ENCODE measurements at places on chromosomes 7 and 10.

DNA sequence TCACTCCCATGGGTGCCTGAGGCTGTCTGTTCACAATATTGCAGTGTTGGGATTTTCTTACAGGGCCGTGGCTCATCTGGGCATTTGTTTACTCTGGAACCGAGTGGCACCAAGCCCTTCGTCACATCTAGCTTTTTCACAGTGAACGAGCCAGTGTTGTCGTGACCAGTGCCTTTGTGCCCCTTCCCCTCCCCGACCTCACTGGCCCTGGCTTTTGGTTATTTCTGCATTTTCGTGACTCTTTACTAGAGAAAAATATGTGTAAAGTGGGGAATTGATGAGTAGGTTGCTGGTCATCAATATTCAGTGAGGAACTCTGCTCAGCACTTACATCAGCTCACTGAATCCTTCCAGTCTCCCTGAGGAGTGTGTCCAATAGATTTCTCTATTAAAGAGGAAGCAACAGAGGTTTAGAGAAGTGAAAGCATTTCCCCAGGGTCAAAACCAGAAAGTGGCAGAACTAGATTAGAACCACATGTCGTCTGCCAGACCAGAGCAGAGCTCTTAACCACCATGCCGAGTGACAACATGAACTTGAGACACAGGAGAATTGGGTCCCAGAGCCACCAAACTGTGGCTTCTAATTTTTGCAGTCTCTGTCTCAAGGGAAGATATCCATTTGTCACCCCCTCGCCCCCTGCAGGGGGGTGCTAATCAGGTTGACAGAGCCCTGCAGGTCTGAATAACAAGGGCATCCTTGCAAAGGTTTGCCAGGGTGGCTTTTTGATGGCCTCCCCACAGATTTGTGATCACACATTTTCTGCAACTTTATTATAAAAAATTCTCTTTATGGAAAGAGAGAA lies 125.3 kb downstream of the CHN2 start:
- no peak for DNase-seq

DNA sequence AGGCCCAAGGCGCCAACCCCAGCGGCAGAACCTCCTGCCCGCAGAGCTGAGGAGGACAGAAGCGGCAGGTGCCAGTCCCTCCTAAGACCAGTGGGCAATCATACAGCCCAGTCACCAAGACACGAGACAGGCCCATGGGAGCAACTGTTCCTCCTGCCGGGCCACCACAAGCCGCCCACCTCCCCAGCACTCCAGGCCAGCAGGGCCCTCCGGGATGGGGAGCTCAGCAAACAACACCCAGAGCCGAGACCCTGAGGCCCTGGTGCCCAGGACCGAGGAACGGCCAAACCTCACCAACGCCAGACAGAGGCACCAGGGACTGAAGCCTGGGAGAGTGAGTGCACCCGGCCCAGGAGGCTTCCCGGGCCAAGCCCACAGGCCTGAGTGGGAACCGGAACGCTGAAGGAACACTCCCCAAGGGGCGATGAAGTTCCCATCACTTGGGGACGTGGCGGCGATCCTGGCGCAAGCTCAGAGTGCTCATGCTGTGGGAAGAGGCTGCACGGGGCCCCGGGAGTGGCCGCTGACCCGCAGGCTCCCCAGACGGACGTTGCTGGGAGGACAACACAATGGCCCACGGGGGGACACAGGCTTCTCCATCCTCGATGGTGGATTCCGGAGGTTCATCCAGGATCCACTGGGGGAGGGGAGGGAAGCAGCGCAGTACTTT lies 35.1 kb downstream of the GPER1 start:
- no peak for DNase-seq

DNA sequence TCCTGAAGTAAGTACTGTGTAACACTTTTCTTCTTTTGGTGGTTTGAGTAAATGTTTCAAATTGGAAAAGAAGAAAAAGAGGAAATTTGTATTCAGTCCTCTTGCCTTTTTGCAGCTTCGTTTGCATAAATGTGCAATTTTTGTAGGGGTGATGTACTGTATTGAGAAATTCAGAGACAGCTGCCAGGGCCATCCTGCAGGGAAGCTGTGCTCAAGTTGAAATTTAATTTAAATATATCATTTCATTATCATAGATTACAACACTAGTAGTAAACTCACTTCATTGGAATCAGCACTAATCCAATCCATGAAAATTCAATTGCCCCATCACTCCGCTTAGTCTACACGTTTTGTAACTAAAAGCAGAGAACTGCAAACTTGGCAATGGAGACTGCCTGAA lies 415.4 kb downstream of the DNAJB9 start:
- DNase-seq: no peak

DNA sequence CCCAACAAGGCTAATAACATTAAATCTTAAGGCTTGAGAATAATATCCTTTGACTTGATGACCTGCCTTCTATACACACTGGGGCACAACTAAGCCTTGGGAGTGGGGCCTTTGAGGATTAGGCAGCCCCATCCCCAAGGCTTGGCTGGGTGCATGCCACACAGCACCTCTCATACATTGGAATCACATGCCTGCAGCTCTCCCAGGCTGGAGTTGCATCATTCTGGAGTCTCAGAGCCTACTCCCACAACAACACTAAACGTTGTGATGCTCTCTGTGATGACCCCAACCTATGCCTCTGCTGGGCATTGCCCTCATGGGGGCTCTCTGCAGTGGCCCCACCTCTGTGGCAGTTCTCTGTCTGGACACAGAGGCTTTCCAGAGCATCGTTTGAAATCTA lies 31.9 kb upstream of the SGCE start:
- DNase-seq: no peak

DNA sequence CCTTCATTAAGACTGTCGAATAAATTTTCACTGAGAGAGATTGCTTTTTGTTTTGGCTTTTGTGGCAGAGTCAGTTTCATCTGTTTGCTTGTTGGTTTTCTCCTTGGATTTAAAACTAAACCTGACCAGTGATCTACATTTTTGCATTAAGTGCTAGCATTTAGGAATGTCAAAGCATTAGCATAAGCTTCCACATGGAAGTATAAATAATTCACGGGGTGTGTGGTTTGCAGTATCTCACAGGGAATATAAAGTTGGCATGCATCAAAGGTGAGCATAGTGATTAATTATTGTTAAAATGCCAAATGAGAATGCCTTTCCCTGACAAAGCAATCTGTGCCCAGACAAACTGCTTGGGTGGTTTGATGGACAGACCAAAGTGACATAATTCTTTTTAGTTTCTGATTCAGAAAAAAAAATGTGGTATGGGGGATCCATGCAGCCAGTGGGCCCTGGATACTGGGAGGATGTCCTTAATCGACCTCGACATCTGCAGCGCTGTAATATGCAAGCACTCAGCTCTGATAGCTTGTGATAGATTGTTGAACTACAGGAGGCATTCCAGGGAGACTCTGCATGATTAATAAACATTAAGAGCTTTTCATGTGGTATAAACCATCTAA lies 339.3 kb upstream of the POM121L12 start:
- DNase-seq: no peak

GRCh38 chr7:74051629-74052410 lies 23.8 kb downstream of the ELN start:
- no peak for DNase-seq
